EL (cell line): ENCODE measurements at places on chromosomes 7 and 10.

- no peak for DNase-seq
Measured at GRCh38 chr7:119783799-119784198, 489.2 kb upstream of the KCND2 start.

- no peak for DNase-seq
Measured at GRCh38 chr7:158399762-158400161, 187.9 kb downstream of the PTPRN2 start.

- DNase-seq = no peak
Measured at GRCh38 chr7:114414156-114415063, at the start of gene FOXP2. TSS of gene FOXP2 (plus strand) at chr7:114414815. CDS start at chr7:114426512, 11,697 bp downstream.

DNA sequence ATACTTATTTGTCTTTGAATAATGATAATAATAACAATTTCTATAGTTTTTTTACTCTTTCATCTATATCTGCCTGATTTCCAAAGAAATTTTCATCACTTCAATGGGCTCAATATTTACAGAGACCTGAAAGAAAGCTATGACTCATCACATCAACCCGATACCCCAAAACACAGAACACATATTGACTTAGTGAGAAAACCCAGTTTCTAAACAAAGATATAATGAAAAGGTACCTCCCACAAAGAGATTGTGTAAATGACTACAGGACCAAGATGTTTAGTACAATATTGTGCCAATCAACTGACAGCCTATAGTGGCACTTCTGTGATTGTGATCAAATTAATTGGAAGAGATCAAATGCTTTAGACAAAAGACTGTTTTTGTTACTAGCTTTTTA, 133.9 kb downstream of the PCDH15 start:
- no peak for DNase-seq

GRCh38 chr7:81280531-81280930, 361.7 kb upstream of the SEMA3C start:
- no peak for DNase-seq

GRCh38 chr10:119715628-119716505, 10.0 kb upstream of the INPP5F start:
- no peak for DNase-seq

DNA sequence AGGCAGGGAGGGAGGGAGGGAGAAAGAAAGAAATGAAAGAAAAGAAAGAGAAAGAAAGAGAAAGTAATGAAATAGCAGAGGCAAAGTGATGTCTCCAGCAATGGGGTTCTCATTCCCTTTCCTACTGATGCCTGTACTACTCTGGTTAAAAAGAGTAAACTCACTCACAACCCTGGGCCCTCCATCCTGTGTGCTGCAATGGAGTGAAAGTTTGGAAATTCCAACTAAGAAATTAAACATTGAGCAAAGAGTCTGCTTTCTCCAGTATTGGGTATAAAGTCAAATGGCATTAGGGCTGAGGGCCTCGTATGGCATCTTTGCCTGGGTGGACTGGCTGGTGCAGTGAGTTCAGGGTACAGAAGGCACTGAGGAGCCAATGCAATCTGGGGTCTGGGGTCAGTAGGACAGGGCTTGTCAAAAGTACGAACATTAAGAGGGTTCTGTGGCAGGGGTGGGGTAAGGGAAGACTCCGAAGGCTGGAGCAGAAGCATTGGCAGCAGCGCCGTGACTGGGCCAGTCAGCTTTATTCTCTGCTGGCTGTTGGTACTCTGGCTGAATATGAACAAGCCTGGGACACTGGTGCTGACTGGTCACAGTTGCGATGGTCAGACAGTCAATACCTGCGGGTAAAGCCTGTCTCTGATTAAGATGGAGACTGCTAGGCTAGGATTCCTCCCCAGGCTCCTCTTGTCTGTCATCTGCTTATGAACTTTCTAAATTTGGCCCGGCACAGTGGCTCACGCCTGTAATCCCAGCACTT, 24.1 kb upstream of the TNS3 start:
- no peak for DNase-seq

DNA sequence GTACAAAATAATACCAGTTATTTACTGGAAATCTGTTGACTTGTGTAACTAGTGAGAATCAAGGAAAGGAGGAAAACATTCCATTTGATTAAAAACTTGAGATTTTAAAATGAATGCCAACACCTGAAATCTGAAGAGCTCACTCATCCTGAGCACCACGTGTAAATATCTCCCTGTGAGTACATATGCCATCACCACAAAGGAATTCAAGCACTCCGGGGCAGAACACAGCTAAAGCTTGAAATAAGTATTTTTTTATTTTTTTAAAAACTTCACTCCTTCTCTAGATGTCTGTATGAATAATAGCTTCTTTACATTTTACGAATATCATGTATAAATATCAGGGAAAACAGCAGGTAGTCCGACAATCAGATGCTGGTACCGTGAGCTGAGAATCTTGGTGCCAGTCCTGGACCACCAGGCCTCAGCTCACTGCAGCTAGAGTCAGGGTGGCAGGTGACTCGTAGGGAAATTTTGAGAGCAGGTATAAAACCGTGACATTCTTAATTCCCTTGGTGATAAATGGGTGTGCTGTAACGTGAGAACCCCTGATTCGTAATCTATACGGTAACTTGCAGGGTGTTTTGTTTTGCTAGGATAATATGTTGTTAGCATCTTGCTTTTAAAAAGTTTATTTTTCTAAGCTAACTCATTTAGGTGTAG, 12.7 kb downstream of the LMTK2 start:
- peak; percentile 80 for DNase-seq

DNA sequence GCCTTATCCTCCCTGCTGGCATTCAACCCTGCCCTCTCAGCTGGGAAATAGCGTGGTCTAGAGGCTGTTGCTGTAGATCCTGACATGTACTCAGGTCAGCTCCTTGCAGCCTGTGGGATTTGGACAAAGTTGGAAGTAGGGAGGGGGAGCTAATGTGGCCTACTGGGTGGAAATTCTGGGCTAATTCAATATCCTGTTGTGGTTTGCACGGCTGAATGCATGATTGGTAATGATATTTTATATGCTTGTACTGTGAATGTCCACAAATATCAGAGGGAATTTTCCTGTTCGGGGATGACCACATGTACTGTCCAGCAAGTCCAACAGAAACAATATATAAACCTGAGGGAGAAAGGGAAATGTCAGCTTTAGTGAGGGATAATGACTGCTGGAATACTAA, 22.1 kb upstream of the NPVF start:
- no peak for DNase-seq

DNA sequence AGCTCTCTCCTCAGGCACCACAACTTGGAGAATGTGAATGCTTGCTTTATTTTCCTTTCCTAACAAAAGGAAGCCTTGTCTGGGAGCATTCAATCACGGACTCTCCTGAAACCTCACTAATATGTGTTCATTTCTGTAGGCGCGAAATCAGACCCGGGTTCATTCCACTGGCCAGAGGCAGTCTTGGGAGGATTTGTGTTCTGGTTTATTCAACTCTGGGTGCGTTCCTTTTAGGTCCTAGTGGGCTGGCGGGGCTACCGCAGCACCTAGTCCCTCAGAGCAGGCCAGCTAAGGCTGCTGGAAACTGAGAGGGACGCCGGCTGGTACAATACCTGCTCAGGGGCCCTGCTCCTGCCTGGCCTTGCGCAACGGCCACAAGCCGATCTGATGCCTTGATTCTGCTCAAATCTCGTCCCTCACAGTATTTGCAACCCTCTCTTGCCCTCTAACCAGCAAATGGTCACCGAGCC, 7.5 kb downstream of the HOXA4 start:
- DNase-seq = no peak

- no peak for DNase-seq
Measured at GRCh38 chr7:137337902-137338301, 5.6 kb downstream of the PTN start.

GRCh38 chr10:6242089-6242488, 39.4 kb downstream of the PFKFB3 start:
- DNase-seq = no peak

DNA sequence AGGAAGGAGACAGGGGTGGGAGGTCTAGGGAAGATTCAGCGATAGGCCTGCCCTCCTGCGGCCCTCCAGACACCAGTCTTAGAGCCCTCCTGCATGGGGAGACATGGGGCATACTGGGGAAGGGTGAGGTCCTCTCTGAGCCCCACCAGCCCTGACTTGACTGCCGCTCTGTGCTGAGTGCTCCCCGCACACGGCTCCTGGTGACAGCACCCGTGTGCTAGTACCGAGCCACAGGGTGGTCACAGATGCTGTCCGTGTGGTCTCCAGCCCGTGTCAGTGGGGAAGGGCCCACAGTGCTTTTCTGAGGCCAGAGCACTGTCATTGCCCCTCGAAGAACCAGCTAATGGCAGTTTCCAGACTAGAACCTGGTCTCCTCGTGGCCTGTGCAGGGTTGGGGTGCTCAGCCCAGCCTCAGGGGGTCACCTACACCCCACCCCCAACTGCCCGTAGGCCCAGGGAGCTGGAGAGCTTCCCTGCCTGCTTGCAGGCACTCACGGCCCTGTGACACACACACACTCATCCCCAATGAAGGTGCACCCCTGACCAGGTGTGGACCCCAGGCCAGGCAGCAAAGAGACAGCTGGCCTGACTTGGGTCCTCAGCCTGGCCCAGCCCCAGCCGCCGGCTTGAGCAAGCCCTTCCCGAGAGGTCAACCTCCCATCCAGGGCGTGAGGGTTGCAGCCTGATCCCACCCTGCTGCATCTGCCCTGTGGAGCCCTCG, 86.0 kb upstream of the RET start:
- DNase-seq = no peak

GRCh38 chr7:30475580-30475979, 3.0 kb downstream of the NOD1 start:
- no peak for DNase-seq

GRCh38 chr10:87575851-87576250, 71.2 kb downstream of the MINPP1 start:
- DNase-seq = no peak

- DNase-seq = no peak
Measured at GRCh38 chr7:149362696-149363095, 98.2 kb downstream of the ZNF777 start.

DNA sequence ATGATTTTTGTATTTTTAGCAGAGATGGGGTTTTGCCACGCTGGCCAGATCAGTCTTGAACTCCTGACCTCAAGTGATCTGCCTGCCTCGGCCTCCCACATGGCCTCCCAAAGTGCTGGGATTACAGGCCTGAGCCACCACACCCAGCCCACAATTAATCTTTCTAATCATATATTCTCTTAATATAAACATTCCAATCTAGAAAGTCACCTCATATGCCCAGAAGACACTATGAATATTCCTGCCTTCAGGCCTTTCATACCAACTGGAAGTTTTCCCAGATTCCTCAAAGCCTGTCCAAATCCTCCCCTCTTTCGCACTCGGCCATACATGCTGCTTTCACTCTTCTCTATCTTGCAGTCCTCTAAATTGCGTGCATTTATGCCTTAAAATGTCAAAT, 32.6 kb downstream of the PDZD8 start:
- peak; percentile 92 for DNase-seq

DNA sequence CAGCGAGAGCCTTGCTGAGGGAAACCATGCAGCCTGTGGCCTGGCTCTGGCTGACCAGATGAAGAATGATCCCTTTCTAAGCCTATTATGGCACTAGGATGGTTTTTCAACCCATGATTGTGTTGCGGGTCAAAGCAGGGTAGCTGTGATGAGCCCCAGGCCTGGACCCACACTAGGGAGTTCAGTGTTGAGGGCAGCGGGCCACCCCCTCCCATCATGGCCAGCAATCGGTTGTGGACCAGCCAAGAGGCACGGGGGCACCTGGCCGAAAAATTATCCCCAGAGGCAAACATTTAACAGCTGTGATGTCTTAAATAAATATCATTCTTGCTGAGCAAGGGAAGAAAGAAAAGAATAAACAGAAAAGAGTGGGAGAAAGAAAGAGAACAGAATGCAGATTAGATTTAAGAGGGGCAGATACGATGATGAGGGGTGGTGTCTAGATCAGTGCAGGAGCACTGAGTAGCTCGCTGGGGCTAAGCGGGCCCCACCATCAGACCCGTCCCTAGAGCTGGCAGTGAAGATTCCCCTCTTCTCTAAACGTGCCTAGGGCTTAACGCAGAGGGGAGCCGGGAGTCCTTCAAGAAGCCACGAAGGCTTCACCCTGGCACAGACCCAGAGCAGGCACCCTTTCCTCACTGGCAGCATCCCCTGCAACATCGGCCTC, 82.7 kb downstream of the SLC37A3 start:
- DNase-seq = no peak

- DNase-seq = no peak
Measured at GRCh38 chr10:3131098-3131497, 41.5 kb downstream of the PITRM1 start.

- DNase-seq = no peak
Measured at GRCh38 chr10:43928425-43928968, 279.8 kb upstream of the ZNF32 start.

GRCh38 chr7:47816647-47817046, 131.6 kb downstream of the PKD1L1 start:
- DNase-seq = peak; percentile 45

DNA sequence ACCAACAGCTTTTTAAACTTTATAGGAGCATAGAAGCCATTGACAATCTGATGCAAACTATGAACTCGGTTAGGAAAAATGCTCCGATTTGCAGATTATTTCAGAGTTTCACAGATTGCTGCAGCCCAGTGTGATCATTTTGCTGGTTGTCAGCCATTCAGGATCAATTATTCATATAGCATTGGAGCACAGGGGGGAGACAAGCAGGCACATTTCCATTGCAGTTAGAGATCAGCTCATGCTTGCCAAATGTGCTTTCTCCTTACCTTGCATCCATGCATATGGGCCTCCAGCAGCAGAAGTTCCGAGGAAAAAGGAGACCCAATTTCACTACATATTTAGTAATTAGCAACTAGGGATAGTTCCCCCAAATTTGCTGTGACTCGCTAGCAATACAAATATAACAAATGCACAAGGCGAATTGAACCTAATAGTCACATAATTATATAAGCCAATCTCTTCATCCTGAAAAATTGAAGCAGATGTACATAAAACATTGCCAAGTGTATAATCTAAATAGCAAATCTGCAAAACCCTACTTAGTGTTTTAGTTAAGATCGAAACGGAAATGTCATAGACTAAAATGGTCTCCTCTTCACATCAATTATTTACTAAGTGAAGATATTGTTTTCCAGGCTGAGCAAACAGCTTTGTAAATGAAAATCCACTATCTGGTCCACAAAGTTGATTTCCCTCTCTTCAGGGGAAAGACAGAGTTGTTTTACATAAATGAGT, 49.5 kb upstream of the RSU1 start:
- DNase-seq = no peak

- peak; percentile 41 for DNase-seq
Measured at GRCh38 chr7:2619116-2619515, 12.7 kb upstream of the TTYH3 start.

- peak; percentile 72 for DNase-seq
Measured at GRCh38 chr7:101688183-101688831, 59.2 kb upstream of the MYL10 start.

- no peak for DNase-seq
Measured at GRCh38 chr10:129727495-129727894, 236.6 kb downstream of the EBF3 start.

DNA sequence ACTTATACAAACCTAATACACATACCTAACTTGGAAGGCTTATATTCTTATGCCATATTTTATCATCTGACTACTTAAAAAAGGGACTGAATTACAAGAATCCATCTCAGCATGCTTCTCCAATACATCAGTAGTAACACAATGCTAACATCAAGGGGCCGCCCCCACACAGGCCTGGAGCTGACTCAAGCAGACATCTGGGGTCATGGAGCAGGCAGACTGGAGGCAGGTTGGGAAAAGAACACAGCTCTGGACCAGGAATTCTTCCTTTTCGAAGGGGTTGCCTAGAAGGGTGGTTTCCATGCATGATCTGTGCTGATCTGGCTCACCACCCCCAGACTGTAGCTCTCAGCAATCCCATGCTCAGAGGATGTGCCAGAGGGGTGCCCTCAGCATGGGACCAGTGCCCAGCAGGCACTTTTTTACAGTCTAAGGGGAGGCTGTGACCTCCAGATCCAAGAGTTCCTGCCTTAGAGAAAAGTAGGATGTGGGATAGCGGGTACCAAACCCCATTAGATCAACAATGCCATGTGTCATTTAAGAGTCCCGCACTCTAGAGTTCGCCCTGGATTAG, 26.1 kb upstream of the DUSP5 start:
- peak; percentile 58 for DNase-seq
